ENCODE measurements at places on chromosomes 2 and 18.

GRCh38 chr2:205464681-205465080, 217.6 kb upstream of the NRP2 start:
- DNase-seq: no peak

DNA sequence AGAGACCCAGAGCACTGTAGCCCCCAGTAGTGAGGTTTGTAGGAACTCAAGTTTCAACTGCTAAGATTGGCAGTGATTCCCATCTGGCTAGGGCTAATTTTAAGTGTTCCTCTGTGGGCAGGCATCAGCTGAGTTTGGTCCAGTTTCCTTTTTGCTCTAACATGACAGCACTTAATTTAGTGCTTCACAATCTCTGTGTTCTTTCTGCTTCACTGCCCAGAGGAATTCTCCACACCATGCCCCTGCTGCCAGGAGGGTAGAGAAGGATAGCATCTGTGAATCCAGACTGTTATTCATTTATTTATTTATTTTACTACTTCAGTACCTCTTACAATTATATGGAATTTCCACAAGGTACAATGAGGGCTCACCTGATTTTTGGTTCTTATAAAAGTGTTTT, 549.9 kb upstream of the FSIP2 start:
- no peak for DNase-seq

DNA sequence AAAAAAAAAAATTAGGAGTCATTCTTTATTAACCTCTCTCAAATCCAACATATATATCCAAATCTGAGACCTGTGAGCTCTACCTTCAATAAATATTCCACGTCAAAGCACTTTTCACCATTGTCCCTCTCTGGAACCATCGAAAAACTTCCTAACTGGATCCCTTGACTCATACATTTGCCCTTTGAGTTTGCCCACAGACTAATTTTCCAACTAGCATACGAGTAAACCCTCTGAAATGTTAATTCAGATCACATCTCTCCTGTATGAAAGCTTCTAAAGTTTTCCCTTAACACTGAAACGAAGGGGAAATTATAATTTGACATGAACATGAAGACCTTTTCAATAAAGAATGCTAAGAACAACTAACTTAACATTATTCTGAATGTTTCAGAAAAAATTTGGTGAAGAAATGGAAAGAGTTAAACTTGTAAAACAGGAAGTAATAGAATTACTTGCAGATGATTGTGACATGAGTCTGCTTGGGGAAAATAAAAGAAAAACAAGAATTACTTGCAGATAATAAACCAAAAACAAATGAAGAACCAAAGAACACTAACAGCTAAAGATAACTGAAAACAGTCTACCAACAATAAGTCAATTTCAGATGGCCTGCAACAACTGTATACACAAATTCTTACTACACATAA, 110.6 kb downstream of the C2orf74 start:
- no peak for DNase-seq

GRCh38 chr2:226909126-226909525, 73.3 kb downstream of the RHBDD1 start:
- no peak for DNase-seq

Measured in cortex of kidney (tissue), 1 donor.